ENCODE measurements at places on chromosomes 6 and 20.

DNA sequence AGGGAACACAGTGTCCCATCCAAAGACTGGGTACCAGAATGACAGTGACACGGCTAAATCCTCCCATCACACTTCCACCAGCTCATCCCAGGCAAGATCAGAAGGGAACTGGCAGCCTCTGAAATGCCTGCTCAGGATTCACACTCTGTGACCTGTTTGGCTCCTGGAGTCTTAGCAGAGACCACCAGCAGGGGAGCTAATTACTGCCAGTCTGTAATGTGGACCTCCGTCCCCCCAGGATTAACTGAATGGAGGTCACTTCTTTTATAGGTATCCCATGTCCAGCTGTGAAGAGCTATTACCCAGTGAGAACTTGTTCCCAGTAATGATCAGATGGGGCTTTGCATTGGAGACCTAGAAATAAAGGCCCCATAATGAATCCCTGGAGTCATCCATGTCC is 45.2 kb downstream of the DEFB114 start:
- DNase-seq = no peak

DNA sequence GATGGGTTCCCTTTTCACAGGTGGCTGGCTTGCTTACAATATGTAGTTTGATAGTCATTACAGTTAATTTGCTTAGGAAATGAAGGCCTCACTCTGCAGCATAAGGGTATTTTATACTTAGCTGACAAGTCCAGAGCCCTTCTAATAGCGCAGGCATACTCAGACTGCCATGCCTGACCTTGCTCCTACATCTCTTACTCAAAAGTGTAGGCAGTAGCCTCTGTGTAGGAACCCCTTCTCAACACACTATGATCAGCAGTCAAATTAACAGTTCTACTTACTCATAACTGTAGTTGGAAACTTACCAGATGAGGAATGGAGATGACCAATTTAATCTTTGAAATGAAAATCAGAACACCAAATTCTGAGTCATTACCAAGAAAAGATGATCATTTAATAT is 373.5 kb downstream of the TBC1D32 start:
- no peak for DNase-seq

DNA sequence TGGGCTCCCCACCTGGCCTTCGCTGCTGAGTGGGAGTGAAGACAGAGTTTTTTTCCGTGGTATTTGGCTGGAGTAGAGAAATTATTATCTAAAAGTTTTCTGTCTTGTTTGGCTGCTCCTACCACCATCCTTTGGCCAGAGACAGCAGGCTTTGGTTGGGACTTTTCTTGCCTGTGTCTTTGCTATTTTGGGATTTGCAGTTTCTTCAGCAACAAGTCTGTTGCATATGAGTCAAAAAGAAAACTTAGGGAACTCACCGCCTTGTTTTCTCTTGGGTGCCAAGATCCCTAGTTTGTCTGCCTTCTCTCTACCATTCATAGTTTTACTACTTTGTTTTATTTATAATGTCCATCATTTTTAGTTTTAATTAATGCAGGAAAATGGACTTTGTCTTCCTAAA is 683.8 kb downstream of the DOK5 start:
- DNase-seq = no peak

- no peak for DNase-seq
Measured at GRCh38 chr6:36651659-36652379, 26.7 kb upstream of the CDKN1A start.

GRCh38 chr6:20333721-20334269 is 67.9 kb upstream of the E2F3 start:
- no peak for DNase-seq

Measured in endothelial cell (in vitro differentiated cells).